ENCODE measurements at places on chromosomes 4 and X.

- DNase-seq, result no peak
Observed at GRCh38 chrX:23726191-23726590, 16.9 kb downstream of the ACOT9 start.

GRCh38 chrX:103794119-103794518 is 17.5 kb downstream of the PLP1 start:
- no peak for DNase-seq

DNA sequence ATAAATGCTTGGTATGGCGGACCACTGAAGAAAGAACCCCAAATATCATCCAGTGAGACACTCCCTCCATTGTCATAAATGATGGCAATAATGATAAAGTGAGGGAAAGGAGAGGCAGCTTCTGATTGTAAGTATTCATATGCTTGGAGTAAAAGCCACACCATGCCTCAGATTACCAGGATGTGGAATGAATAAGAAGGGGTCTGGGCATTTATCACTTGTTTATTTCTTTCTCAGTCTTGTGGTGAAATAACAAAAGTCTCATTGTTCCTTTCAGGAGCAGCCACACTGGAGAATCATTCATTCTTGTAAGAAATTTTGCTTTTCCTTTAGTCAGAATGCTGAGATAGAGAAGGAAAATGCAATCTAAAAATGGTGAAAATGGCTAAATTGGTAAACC is 21.7 kb downstream of the F8 start:
- DNase-seq, result no peak

GRCh38 chrX:64204701-64205440 is 637 bp downstream of the AMER1 start:
- peak; percentile 19 for DNase-seq

DNA sequence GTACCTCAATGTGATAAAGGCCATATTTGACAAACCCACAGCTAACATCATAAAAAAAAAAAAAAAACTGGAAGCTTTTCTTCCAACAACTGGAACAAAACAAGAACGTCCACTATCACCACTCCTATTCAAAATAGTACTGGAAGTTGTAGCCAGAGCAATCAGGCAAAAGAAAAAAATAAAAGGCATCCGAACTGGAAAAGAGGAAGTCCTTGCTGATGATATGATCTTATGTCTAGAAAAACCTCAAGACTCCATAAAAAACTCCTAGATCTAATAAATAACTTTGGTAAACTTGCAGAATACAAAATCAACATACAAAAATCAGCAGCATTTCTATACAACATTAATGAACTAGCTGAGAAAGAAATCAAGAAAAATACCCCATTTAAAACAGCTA is 134.3 kb downstream of the TEX11 start:
- DNase-seq, result no peak

DNA sequence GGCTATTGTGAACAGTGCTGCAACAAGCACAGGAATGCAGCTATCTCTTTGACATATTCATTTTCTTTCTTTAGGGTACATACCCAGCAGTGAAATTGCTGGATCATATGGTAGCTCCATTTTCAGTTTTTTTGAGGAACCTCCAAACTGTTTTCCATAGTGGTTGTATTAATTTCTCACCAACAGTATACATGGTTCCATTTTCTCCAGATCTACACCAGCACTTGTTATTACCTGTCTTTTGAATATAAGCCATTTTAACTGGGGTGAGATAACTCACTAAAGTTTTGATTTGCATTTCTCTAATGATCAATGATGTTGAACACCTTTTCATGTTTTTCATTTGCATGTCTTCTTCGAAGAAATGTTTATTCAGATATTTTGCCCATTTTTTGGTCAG is 241.1 kb upstream of the AGTR2 start:
- no peak for DNase-seq

DNA sequence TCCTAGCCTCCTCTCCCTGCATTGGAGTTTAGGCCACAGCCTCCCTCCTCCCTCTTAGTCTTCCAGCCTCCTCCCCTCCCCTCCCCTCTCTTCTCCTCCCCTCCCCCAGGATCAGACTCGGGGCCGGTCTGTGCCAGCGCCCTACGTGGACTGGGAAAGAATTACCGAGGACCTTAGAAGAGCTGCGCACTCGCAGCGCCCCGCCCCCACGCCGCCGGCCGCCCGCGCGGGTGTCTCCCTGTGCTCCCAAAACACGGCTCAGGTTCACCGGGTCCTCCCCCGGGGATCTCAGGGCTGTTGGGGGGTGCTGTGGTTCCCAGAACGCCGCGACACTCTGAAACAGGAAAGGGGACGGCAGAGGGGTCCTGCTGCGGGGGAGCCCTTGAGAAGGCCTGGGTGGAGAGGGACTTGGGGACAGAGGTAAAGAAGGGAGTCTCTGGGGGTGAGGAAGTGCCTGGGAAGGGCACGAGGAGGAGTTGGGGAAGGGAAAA is 122.3 kb upstream of the TBL1X start:
- peak; percentile 87 for DNase-seq

- no peak for DNase-seq
Observed at GRCh38 chrX:57353472-57354132, 67.1 kb downstream of the FAAH2 start.

- DNase-seq, result peak; percentile 44
Observed at GRCh38 chrX:150870487-150871340, 27.8 kb downstream of the CD99L2 start.

DNA sequence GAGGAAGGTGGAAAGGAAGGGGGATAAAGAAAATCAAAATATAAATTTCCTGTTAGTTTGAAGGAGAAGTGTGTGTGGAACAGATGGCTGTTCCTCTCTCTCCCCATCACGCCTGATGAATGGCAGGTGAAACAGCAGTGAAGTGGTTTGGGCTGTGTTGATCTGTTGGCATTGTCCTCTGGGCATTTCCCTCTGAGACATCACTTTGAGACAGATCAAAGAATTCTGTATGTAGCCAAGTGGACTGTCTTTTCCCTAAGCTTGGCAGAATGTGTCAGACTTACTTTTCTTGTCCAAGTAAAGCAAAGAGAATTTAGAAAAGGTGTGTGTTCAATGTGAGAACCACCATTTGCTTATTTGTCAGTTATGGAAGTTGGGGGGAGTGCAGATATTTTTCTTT is 47.5 kb downstream of the SEPTIN11 start:
- DNase-seq, result no peak

- peak; percentile 30 for DNase-seq
Observed at GRCh38 chrX:48696909-48697727, 584 bp downstream of the SUV39H1 start.

- DNase-seq, result peak; percentile 87
Observed at GRCh38 chr4:7910263-7910896, 29.3 kb downstream of the AFAP1 start.

GRCh38 chr4:123298801-123299200 is 97.8 kb upstream of the SPRY1 start:
- no peak for DNase-seq

- DNase-seq, result no peak
Observed at GRCh38 chr4:122195718-122196117, 43.6 kb downstream of the BLTP1 start.

DNA sequence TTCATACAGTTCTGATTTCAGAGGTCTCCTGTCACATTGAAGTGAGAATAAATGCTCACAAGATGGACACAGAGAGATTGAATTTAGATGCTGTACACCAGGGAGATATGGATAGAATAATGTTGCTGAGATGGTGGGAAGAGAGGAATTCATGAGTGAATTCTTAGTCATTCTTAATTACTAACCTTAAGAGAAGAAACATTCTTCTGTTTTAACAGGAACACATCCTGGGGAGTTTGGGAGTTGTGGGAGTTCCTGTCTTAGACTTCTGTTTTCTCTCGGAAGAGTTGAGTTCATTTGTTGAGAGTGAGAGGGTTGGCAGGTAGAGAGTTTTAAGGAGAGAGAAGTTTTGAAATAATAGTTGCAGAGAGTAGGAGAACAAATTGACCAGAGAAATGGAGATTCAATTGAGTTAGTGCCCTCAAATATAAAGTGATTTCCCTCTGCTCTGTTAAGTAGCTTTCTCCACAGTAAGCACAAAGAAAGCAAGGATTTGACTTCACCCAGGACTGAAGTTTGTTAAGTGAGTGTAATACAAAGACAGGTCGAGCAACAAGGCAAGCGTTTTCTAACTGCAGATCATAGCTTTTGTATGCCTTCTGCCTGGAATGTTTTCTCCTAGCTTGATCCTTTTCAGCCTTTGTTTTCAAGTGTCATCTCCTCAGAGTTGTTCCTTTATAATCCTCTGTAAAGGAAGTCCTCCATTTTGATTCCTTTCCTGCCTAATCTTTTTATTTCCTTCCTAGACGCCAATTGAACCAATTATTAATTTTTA is 205.9 kb downstream of the RAPGEF2 start:
- no peak for DNase-seq

DNA sequence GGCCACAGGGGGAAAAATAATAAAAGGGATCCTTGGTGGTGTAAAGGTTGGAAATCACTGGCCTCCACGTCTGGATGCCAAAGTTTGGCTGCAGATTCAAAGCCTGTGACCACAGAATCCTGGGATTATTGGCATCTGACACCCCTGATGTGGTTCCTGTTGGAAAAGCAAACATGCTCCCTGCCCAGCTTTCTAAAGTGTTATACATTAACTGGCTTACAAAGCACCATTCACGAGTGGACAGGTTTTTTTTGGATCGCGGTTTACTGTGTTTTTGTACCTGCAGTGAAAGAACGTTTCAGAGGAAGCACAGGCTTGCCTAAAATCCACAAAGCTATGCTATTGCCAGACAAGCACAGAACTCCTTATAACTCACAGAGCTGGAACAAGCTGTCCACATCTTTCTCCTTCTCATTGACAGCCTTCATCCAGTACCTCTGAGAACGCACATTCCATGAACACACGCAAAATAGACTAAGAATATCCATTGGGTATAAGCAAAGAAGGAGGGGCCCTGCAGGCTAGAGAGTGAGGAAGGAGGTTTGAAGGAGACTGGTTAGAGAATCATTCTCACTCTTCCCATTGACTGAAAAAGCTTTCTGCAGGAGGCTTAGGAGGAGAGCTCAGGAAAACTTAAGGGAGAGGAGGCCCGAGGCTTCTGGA is 14.5 kb upstream of the CAPN6 start:
- DNase-seq, result no peak

GRCh38 chr4:31275906-31276305 is 555.7 kb downstream of the PCDH7 start:
- DNase-seq, result no peak

DNA sequence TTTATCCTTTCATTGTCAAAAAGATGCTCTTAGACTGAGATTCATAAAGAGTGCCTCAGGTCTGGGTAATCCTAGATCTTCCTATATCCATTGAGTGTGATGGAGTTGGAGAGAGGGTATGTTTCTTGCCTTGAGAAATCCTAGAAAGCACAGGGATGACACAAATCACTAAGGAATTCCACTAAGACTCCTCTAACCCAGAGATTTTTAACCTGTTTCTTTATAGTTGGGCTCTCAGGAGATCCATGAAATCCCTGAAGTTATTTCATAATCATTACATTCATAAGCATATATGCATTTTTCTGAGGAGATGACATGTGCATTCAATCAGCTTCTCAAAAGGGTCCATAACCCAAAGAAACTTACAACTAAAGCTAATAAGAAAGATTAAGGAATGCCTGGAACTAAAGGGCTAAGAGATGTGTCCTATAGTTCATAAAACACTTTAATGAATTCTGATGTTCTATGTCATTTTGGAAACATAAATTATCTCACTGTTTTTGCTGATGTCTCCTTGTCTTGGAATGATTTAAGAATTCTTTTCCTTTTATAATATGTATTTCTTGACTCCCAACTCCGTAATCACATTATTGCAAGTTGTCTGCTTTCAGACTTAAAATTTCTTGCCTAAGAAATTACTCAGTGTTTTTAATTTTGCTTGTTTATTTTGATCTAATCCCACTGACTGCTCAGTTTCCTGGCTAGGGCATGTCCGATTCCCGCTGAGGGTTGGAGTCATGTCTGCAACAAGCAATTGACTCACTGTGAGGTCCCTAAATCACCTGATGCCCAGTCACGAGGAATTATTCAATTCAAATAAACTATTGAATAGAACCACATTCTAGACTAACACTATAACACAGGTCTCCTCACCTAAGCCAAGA is 2.8 kb upstream of the AMTN start:
- peak; percentile 64 for DNase-seq

DNA sequence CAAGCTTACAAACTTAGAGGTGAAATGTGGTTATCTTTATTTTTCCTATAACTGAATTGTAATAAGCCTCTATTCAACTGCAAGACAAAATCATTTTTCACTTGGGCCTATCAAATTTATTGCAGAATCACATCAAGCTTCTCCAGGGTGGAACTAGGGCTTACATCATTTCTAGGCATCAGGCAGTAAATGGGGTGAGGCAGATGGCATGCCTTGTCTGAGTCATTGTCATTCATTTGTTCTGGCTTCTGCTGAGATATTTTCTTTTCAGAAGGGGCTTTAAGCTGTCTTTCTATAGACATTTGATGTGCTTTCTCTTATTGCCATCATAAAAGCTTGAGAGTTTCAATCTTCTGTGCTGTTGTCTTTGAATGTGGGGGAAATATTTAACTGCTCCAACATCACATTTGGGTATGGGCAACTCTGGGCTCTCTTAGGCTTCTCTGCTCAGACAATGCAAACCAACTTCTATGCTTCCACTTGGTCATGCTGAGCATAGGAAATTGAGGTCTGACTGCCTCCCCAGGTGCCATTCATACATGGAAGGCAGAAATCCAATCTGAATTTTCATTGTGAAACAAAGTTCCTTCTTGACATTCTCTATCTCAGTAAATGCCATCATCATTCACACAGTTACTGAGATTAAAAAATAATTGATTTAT is 225.8 kb upstream of the GIMD1 start:
- DNase-seq, result no peak

DNA sequence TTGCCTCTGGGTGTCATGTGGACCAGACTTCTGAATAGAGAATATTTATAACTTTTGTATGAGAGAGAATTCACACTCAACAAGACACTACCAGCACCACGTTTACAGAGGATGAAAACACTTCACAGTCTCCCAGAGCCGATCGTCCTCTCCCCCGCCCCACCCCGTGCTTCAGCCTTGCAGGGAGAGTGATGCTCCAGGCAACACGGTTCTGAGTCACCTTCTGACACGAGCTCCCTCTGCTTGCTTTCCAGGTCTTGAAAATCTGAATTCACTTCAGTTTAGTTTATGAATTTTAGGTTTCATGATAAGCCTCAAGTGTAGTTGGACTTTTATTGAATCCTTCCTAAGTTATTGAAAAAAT is 59.8 kb downstream of the CPLX1 start:
- peak; percentile 61 for DNase-seq

DNA sequence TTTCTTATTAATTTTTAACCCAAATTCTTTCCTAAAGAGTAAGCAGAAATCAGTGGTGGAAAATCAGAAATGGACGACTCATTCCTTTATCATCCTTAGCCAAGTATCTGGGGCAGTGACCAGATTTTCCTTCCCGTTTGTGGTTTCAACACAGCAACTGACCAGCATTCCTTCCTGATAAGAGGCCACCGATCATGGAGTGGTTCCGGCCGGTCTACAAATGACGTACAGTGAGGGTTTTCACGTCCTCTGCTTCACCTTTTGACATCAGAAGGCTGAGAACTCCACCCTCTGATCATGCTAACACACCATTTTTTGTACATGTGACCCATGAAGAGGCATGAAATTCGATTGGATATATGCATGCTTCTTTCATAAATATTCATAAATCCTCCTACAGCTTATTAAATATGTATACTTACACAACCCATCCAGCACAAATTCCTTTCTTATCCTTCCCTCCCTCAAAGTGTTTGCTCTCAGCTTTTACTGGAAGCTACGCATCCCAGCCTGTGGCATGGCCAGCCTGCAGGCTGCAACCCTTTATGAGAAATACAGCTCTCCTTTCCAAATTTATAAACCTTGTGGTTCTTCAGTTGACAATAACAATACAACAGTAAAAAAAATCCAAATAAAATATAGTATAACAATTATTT is 173.0 kb upstream of the CASK start:
- DNase-seq, result peak; percentile 96

- DNase-seq, result no peak
Observed at GRCh38 chr4:3673176-3673575, 93.0 kb upstream of the ADRA2C start.
